ENCODE measurements at places on chromosomes 5 and 9. TPM values are rescaled to one million over a fixed set of nuclear protein-coding genes. Genes with fewer than 3 reads are reported as not detected.

GRCh38 chr5:154300207-154300883 lies 109.8 kb downstream of the GALNT10 start:
- DNase-seq: no peak

DNA sequence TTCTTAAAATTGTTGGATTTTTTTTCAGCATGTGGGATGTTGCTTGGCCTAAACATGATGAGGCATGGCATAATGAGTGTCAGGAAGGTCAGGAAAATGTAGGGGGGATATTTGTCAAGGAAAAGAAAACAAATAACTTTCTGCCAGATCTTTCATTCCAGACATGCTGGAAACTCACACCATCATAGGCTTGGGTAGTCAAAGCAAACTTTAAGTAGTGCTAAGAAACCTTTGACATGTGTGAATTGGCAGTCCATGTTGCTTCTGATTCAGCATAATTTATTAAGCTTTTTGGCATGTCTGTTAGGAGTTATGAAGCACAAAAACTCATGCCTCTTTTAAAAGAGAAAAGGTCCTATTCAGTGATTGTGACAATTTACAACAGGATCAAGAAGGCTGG lies 61.3 kb upstream of the MTAP start:
- DNase-seq: no peak

DNA sequence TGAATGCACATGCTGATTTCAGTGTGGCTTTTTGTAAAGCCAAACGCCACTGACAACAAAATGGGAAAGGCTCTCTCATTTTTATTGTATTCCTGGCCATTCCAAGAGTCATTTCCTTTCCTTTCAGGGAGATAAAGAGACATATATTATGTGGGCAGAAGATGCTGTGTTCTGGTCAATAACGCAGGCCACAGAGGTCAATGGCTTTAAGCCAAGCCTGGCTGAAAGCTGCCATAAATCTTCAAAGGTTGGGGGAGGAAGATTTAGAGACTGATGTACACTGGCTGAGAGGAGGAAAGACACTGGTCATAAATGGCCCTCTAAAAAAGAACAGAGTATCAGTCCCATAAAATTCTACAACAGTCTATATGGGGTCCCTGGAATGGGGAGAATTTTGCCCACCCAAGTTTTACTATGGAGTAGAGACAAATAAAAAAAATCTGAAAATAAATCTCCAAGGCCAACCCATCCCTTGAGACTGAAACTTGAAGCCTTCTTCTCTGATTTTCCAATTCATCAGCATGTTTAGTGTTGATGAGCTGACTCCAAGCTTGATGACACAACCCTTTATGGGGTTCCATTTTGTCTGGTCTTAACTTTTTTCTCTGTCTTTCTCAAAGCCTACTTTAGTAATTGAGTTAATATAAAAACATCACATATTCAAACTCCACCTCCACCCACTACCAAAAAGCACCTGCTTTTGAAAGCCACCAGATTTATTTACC lies 152.1 kb upstream of the SLC24A2 start:
- no peak for DNase-seq

Gene GALNT12
- total RNA-seq: 10.2 TPM

Gene DOCK2
- total RNA-seq: 284 TPM

Gene ESM1
- total RNA-seq: not detected

- DNase-seq: no peak
Measured at GRCh38 chr9:88187631-88188030, 49.4 kb upstream of the SPATA31C2 start.
